Stimulated activated CD8-positive, alpha-beta memory T cell treated with anti-CD3 and anti-CD28 coated beads, Interleukin-15, amount 100 ng/mL, for 1 hour (primary cell): ENCODE measurements at places on chromosomes 5 and 9.

DNA sequence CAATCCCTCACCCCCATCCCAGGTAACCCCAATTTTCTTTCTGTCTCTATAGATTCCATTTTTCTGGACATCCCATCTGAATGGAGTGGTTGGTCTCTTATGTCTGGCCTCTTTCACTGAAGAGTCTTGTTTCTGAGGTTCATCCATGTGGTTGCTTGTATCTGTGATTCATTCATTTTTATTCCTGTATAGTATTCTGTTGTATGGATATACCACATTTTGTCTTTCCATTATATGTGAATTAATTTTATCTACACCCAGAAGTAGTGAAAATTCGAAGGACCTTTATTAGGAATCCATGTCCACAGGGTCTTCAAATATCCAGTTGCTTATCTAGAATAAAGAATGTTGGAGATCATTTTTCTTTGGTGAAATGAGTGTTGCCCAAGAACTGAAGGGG, 207.6 kb upstream of the MSX2 start:
- DNase-seq: no peak

- no peak for DNase-seq
These were observed 19.9 kb downstream of the REXO4 start for GRCh38 chr9:133397895-133398294.

- DNase-seq: no peak
These were observed 131.1 kb downstream of the SLC25A46 start for GRCh38 chr5:110869927-110870326.

DNA sequence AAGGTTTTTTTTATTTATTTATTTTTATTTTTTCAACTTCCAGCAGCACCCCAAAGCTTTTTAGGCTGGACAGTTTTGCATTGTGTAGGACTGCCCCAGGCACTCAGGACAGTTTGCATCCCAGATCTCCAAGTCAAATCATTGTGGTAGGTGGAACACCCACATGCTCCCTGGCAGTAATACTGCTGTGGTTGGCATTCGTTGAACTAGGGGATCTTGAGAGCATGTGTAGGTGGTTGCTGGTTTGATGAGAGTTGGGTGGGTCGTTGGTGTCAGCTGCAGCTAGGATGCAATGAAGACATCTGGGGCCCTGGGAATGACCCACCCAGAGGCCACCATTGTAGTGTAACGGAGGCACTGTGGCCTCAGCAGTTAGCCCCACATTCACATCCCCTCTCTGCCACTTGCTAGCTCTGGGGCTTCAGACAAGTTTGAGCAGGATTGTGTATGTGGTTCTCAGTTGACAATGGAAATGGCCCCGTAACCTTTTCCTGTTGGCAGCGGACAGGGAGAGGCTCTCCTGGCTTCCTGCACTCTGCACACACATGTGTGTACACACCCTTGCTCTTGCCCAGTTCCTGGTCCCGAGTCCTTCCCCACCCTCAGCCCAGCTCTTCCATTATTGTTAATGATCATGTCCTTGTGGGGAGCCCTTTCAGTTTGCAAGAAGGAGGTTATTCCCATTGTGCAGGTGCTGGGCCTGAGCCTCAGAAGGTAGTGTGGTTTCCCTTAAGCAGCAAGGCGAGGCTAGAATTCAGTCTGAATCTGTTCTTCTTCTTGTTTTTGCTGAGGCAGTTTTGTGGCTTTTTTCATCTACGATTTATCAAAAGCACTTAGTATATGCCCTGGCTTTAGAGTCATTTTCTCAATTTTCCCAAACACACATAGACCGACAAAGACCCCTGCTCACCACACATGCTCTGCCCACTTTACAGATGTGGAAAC, 46.5 kb downstream of the PPARGC1B start:
- DNase-seq: no peak

GRCh38 chr5:87268970-87269377, 1.3 kb downstream of the RASA1 start:
- DNase-seq: no peak

- no peak for DNase-seq
These were observed 96.0 kb downstream of the GALNT10 start for GRCh38 chr5:154286557-154286956.

DNA sequence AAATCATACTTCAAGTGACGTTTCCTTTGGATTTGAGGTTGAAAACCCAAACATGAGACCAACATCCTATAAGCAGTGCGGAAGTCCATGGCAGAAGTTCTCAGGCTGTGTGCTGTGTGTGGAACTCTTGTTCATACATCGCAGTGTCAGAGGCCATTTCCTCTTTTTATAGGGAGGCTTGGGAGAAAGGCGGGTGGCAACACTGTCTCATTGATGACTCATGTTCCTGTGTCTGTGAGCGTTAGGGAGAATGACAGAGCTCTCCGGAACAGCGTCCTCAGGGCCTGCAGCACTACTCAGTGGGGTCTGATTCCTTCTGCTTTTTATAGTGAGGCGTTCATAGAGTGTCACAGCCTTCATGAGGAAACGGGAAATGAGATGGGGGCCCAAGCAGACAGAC, 98.8 kb upstream of the BASP1 start:
- no peak for DNase-seq

DNA sequence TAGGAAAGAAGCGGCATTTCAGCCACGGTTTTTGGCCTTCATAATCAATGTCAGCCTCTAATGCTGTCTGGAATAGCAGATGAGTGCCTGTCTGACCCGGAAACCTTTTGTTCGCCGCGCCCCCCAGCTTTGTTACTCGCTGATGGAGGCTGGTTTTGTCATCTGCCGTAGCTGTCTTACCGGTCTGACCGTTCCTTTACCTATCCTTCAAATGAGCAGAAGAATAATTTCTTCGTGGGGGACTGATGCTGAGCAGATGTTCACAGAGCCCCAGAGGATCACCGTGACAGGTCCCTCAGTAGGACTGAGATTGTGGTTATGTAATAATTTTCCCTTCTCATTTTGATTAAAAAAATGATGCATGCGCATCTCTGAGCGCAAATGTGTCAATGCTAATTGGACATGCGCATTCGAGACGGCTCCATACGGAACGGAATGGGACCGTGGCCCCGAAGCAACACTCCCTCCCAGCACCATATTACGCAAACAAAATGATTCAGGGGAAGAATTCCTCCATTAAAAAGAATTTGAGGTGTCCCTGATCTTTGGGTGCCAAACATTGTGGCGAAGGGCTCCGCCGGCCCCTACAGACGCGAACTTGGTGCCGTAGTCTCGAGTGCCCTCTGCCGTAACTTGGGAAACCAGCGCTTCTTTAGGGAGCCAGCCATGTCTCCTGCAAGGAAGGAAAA, 27.6 kb downstream of the TLX3 start:
- DNase-seq: no peak

DNA sequence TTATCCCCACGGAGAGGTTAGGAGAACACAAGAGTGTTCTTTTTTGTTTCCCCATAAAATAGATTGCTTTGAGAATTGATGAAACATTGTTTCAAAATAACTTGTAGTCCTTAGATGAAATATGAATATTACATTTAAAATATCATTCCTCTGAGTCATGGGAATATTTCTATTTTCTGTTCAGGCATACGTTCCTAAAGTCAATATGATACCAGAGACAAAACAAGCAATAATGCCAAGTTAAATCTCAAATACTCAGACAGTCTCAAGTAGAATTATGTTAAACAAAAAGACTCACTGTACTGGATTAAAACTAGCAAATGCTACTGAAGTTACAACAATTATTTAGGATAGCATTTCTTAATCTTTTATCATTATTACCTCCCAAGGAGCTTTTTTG, 111.7 kb upstream of the C6 start:
- DNase-seq: no peak

- DNase-seq: no peak
These were observed 29.7 kb upstream of the FAM169A start for GRCh38 chr5:74895906-74896305.

- DNase-seq: no peak
These were observed 344 bp downstream of the NEUROG1 start for GRCh38 chr5:135535420-135535819.

GRCh38 chr5:68046445-68046844, 169.1 kb upstream of the PIK3R1 start:
- DNase-seq: no peak

DNA sequence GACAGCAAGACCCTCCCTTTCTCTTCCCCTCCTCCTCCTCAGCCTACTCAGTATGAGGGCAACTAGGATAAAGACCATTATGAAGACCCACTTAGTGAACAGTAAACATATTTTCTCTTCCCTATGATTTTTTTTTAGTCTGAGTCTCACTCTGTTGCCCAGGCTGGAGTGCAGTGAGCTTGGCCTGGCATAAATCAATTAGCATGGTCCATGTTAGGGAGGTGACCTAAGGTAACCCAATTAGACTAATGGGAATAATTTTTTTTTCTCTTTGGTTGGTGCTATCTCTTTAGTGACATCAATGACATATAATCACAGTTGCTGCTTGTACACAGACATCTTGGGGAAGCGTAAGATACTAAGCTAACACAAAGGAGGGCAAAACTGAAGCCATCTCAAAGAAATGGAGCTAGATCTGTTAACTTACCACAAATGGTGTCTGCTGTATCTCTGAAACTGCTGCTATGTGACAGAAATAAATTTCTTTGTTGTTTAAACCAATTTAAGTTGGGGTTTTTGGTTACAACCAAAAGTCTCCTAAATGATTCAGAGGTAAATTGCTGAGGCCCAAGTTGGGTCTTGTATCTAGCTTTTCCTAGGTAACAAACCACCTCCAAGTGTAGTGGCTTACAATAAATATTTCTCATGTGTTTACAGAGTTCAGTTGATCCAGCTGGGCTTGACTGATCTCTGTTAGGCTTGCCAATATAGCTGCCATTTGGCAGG, 13.3 kb downstream of the PKD2L2 start:
- no peak for DNase-seq

DNA sequence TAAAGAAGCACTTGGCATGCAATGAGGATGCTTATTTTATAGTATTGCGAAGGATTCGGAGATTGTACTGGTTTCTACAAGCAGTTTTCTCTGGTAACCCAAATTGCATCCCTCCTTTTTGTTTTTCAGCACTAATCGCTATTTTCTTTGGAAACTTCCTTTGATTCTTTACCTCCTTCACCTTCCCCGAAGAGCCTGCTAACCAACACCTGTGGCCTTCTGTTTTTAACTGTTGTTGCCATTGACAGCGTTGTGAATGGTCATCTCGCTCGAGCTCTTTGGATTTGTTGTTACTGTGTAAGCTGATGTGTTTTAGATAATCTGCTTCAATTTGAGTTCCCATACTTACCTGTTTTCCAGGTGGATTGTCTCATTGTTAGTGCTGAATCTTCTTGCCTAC, 1.1 kb downstream of the CNOT6 start:
- DNase-seq: no peak

- DNase-seq: no peak
These were observed 44.4 kb upstream of the SMAD5 start for GRCh38 chr5:136087961-136088871.

- DNase-seq: no peak
These were observed 2.2 kb upstream of the NPR3 start for GRCh38 chr5:32708949-32709348.

- no peak for DNase-seq
These were observed 5.6 kb downstream of the SPOUT1 start for GRCh38 chr9:128823903-128824406.

DNA sequence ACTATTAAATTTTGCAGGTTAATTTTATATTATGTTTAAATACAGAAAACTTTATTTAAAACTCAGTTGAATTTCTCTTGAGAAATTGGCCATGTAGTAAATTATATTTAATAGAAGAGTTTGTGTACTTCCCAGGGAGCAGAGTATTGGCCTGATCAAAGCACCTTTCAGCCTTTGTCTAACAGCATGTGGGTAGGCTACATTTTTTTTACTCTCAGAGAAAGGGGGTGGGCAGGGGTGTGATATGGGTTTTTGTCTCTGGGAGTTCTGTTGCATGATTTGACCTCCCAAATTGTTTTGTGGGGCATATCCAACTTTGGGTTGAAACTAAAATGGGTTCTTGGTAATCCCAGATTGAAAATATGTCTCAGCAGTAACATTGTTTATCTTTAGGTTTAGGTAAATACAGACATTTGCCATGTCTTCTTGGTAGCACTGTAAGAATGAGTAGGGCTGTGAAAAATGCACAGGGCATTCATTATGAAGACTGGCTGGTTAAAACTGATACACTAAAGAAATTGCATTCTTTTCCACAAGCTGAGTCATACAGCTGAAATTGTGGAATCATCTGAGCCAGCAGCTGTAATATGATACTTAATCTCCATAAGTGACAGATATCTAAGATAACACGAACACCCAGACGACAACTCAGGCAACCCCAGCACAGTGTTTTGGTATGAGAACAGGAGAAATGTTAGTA, 75.4 kb upstream of the CDKN2B start:
- no peak for DNase-seq

DNA sequence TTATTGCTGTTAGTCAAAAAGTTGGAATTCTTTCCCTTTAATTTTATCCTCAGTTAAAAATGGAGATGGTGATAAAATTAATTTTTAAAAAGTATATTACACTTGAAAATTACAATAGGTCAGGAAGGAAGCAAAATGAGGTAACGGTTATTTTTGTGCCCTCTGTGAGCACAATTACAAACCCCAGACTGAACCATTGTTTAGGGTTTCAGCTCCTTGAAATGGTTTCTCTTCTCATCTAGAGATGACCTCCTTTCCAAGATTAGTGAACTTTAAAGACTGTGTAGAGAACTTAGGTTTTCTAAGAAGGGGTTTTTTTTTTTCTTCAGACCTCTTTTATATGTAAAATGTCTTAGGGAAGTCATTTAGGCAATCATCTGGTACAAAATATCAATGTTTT, 126.2 kb upstream of the CHD1 start:
- no peak for DNase-seq

GRCh38 chr5:9207817-9208418, 338.0 kb downstream of the SEMA5A start:
- DNase-seq: no peak

DNA sequence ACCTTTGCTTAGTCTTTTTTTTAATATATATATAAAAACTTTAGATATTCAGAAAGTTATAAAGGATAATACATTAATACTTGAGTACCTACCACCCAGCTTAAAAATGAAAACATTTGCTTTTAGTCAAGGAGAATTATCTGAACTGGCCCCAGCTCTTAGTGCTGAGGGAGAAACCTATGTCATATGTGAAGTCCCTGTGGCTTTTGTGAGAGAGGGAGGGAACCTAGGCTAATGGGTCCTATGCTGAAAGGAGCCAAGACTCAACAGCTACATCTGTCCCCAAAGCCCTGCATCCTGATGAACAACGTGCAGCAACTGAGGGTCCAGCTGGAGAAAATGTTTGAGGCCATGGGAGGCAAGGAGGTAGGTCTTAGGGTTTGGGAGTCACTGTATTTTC, 92.0 kb upstream of the RUSC2 start:
- DNase-seq: no peak

GRCh38 chr9:137273611-137274320, 3.8 kb upstream of the TOR4A start:
- no peak for DNase-seq

DNA sequence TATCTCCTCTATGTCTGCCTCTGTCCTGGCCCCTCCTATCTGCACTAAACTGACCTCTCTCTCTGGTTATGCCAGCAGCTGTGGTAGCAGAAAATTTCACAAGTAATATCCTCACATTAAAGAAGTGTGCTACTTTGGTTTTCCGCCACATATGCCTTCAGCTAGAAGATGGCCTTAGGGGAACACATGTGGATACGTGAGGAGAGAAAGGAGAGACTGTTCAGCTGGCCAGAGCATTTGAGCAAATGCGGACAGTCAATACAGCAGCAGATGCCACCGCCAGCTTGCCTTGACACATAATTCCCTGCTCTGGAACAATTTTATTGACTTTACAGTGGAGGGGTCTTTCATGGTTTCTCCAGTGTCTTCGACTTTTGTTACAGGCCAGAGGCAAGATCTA, 434.6 kb downstream of the TAF11L14 start:
- DNase-seq: no peak
